NCI-H2227 treated with DMSO at 0.1 percent for 48 hours (cell line): ENCODE measurements at places on chromosomes 11 and 22.

GRCh38 chr11:104819107-104819506 lies 79.2 kb downstream of the CASP12 start:
- no peak for DNase-seq

- DNase-seq, result no peak
Measured at GRCh38 chr11:67983951-67984350, 19.9 kb downstream of the UNC93B1 start.

- no peak for DNase-seq
Measured at GRCh38 chr22:17576470-17576869, 13.2 kb downstream of the SLC25A18 start.

- DNase-seq, result no peak
Measured at GRCh38 chr11:15627560-15627959, 512.8 kb downstream of the INSC start.

GRCh38 chr22:24145446-24146193 lies 35.7 kb upstream of the SUSD2 start:
- DNase-seq, result no peak

DNA sequence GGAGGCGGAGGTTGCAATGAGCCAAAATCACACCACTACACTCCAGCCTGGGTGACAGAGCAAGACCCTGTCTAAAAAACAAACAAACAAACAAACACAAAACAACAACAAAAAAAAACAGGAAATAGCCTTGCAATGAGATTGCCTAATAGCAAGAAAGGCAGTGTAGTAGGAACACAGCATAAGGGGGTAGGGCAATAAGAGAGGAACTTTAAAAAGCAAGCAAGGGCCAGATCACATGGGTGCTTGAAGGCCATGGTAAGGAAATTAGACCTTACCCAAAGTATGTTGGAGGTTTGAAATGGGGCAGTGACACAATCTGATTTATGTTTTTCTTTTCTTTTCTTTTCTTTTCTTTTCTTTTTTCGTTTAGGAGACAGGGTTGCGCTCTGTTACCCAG lies 34.7 kb upstream of the NRIP3 start:
- no peak for DNase-seq

DNA sequence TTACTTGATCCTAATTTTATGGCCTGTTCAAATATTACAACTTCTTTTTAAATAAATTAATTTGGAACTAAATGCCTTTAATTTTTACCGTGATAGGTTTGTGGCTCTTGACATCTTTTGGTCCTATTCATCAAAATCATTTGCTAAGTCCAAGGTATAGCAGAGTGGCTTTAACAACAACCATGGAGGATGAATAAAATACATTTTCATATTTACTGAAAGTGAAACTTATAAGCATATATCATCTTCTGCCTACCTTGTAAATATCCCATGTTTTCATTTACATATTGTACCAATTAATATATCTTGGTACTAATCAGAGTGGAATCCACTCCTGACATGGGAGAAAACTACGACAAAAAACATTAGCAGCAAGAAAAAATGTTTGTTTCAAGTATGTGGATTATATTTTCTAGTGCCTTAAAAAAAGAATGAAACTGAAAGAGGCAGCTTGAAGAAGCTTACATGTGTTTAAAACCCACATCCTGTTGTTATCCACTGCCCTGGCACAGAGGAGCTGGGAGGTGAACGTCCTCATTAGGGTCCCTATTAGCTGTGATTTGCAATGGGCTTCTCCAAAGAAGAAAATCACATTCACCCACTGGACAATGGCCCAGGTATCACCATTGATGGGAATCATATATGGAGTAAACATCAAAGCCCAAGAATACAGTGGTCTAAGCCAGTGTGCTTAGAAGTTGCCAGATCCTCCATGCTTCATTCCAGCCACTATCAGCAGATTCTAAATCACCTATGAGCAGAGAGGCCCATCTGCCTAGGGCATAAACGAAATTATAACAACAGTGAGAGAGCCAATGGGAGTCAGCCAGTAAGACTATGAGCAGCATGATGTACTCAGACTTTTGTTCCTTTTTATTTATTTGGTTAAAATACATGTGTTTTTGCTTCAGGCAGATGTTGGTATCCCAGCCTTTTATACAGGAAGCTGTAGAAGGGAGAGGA lies 84.7 kb downstream of the MAML2 start:
- DNase-seq, result no peak

- DNase-seq, result no peak
Measured at GRCh38 chr11:8531982-8532381, 62.0 kb downstream of the STK33 start.

DNA sequence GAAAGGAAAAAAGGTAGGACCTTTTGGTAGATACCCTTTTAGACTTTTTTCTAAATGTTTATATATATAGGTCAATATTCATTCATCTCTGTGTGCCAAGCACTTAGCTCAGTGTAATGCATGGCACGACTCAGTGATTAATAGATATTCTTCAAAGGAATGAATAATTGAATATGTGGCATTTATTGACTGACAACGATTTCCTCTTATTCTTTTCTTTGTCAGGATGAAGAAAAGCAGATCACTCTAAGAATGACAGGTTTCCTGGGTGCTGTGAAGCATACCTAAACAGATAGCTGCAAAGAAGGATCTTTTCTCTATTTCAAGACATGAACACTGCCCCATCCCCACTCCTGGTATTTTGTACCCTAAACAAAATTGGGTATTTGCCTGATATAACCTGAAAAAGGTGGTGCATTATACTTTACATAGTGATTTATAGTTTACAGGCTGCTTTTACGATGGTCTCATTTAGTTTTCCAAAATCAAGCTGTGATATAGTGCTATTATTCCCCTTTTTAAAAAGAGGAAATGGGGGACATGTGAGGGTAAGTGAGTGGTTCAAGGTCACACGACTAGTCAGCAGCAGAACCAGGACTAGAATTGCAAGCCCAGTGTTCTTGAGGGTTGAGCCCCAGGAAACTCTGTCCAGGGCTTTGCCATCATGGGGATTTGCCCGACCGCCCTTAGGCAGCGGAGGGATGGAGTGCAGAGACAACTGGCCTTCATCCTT lies 32.9 kb upstream of the CLMP start:
- DNase-seq, result no peak

DNA sequence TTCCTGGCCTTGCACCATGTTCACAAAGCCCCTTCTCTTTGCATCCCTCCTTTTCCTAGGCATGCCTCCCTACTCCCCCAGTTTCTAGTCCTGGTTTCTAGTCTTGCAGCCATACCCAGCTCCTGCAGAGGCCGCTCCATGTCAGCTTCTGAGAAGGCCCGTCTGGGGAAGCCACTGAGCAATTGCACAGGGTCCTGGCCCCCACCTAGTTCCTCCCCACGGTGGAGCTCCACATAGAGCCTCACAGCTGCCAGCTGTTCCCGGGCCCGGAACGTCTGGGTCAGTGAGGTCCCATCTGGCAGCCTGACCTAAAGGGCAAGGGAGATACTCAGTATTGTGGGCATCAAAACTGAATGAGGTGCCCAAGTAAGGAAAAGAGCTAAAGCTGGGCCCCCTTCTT lies 2.2 kb downstream of the UBXN1 start:
- DNase-seq, result no peak

DNA sequence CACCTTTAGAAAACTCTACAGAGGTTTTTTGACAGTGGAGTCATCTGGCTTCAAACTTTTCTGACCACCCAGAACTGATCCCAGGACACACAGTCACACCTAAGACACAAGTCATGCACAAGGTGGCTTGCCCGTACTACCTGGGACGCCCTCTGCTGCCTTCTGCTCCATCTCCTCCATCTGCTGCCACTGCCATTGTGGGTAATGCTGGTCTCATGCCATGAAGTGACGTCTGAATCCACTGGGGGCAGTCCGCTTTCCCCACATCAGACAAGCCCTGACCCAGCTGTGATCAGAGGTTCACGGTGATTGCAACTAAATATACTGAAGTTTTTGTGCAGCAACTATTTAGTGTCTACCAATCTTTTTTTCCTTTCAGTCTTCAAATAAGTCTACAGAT lies 5.4 kb upstream of the NDUFS8 start:
- DNase-seq, result no peak

GRCh38 chr11:82750643-82751139 lies 17.0 kb upstream of the FAM181B start:
- DNase-seq, result no peak

- no peak for DNase-seq
Measured at GRCh38 chr22:45319324-45319685, 9.6 kb downstream of the FAM118A start.

DNA sequence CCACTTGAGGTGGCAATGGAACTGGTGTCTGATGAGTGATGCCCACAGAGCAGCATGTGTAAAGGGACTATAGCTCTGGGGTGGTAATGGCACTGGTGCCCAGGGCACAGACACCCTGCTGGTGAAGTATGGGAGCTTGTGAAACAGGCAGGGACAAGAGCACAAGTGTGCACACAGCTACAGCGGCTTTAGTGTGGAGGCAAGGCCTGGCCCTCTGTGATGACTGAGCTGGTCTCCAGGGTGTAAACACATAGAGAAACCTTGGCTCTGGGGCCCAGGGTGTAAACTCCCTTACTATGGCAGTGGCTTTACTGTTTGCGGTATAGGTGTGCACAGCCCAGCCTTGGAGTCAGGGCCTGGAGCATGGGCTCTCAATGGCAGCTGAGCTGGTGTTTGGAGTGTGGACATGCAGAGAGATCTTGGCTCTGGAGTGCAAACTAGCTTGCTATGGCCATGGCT lies 46.3 kb downstream of the BIRC2 start:
- DNase-seq, result no peak

DNA sequence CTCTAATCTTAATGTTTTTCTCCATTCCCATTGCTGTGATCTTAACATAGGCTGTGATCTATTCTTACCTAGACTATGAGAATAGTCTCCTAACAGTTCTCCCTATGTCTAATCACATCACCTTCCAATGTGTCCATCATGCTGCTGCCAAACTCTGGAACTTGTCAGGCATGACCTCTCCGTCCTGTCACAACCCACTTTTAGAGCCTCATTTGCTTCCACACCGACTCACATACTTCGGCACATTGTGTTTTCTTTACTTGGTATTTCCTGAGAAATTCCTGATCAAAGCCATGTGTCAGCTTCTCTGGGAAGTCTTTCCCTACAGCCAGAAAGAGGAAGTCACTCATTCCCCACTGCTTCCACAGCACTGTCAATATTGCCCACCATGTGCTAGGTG lies 40.5 kb upstream of the BIRC3 start:
- no peak for DNase-seq

GRCh38 chr11:68682531-68682961 lies 1.8 kb upstream of the GAL start:
- DNase-seq, result no peak

- DNase-seq, result no peak
Measured at GRCh38 chr11:34126959-34127848, 21.8 kb downstream of the NAT10 start.

GRCh38 chr11:91435694-91436395 lies 788.8 kb upstream of the FAT3 start:
- no peak for DNase-seq

GRCh38 chr11:12125609-12126149 lies 15.3 kb downstream of the MICAL2 start:
- no peak for DNase-seq

GRCh38 chr22:41766476-41766875 lies 34.0 kb upstream of the CCDC134 start:
- DNase-seq, result no peak

- no peak for DNase-seq
Measured at GRCh38 chr11:12048936-12049790, 40.7 kb upstream of the DKK3 start.

DNA sequence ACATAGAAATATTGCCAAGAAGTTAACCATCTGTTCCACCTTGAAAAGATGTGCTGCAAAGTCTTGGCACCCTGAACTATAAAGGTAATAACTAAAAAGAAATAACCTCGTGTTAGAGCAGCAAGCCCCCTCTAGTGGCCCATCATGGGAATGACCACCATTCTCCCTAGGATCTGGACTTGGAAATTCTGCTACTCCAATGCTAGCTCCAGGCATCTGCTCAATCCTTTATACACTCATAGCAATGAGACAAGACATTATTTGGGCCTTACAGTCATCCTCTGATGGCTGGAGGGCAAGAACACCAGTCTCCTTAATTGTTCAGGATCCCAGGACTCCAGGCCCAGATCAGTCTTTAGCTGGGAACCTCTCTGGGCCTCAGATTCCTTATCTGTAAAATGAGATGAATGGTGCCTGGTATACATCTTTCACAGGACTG lies 76.0 kb downstream of the CWC15 start:
- peak; percentile 27 for DNase-seq

- no peak for DNase-seq
Measured at GRCh38 chr22:50376085-50376651, 33.0 kb downstream of the PPP6R2 start.

DNA sequence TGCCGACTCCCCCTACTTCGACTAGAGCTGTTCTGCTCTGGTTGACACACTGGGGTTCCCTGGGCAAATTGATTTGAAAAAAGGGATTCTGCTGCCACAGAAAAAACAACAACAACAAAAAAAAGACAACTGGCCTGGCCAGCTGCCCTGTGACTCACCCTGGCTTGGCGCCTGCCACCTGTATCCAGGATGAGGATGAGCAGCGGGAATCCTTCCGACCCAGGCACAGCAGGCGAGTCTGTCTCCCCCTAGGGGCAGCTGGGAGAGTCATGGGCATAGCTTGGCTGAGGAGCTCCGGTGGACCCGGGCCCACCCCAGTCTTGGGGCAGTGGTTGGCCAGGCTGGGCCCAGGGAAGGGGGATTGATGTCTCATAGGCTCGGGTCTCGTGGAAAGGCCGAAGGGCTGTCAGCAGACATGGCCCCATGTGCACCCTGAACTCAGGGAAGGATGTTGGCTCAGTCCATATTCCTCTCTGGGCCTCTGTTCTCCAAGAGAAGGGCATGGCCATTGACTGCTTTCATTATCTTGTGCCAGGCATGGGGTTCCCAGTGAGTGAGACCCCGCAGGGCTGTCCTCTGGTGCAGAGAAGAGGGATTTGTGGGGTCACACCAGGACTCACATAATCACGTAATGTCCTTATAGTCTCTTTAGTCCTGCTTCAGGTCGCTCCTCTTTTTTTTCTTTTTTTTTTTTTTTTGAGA lies 10.4 kb upstream of the SUN2 start:
- DNase-seq, result no peak

GRCh38 chr11:95490625-95491024 lies 259.6 kb upstream of the SESN3 start:
- DNase-seq, result no peak

DNA sequence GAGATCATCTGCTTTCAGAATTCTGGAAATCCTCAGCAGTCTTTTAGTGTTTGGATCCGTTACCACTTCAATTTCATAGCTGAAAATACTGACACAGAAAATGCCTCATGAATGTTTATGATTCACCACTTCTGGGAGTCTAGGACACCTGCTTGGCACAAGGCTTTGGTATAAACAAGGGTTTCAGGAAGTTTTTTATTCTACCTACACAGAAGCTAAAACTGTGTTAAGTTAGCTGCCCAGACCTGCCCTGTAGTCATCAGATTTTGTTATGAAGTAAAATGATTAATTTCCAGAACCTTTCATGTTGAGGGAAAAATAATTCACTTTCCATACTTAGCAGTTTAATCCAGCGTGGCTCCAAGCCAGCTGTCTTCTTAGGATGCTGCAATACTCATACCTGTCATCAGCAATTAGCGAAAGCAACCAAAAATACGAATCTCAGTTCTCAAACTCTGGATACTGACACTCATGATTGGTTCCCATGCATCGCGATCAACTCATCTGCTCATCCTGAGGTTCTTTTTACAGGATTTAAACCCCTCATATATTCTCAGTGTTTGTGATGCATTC lies 458.5 kb upstream of the CCDC90B start:
- no peak for DNase-seq

GRCh38 chr11:26943636-26944035 lies 50.3 kb upstream of the FIBIN start:
- no peak for DNase-seq
